ENCODE measurements at places on chromosomes 16 and 17.
A peak's percentile ranks its signal among the peaks of the same experiment; 100 is the strongest.

GRCh38 chr16:88522276-88522949 is 47.8 kb upstream of the ZC3H18 start:
- no peaks in the 10 kb centered on the region for H3K27me3 ChIP-seq
- peak overlapping the region; percentile 52 for H3K27ac ChIP-seq
- H3K36me3 ChIP-seq, result no peaks in the 10 kb centered on the region
- no peak for DNase-seq
- no peaks in the 10 kb centered on the region for H3K4me1 ChIP-seq

DNA sequence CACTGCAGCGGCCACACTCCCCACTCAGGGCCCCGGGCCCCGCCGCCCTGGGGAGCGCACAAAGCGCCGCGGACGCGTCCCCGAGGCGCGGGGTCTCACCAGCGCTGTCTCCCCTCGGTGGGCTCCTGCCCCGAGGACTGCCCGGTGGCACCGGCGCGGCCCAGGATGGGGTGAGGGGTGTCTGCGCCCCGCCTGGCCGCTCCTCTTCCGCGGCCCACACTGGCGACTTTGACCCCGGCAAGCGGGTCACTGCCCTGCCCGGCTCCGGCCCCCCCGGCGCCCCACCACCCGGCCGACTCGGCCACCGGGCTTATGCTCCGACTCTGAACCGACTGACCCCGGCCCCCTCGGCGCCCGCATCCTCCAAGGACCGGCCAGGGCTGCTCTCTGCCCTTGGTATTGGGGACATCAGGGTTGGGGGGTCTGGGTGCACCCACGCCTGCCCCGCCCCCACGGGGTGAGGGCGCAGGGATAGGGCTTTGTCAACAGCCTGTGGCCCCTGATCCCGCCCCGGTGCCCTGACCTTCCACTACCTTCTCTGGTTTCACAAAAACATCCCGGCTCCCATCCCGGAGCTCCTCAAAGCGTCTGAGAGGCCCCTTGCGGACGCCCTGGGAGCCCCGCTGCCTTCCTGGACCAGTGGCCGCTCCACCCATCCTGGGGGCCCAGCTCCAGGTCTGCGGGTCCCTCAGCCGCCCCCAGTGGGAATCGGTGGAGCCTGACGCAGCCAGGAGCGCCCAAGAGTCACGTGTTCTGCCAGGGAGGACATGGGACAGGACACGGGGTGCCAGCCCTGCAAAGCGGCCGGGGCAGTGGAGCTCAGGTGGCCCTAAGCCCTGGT is 829 bp downstream of the GCGR start:
- peak overlapping the region; percentile 26 for H3K4me3 ChIP-seq
- no peak for DNase-seq
- H3K36me3 ChIP-seq, result no peaks in the 10 kb centered on the region
- H3K27me3 ChIP-seq, result peaks cover 98% of the 10 kb centered on the region

- no peaks in the 10 kb centered on the region for H3K36me3 ChIP-seq
- no peaks in the 10 kb centered on the region for H3K4me1 ChIP-seq
- no peaks in the 10 kb centered on the region for H3K27me3 ChIP-seq
- H3K4me3 ChIP-seq, result no peak overlapping the region
Observed at GRCh38 chr16:62288990-62289629, 252.9 kb upstream of the CDH8 start.

GRCh38 chr16:57387598-57388354 is 15.5 kb downstream of the CX3CL1 start:
- no peaks in the 10 kb centered on the region for H3K27me3 ChIP-seq
- no peak overlapping the region for H3K27ac ChIP-seq
- no peak overlapping the region for H3K4me3 ChIP-seq

- no peak overlapping the region for H3K27ac ChIP-seq
- H3K27me3 ChIP-seq, result no peaks in the 10 kb centered on the region
- no peaks in the 10 kb centered on the region for H3K36me3 ChIP-seq
- H3K4me3 ChIP-seq, result no peak overlapping the region
- no peak for DNase-seq
Observed at GRCh38 chr16:9534759-9535158, 443.3 kb downstream of the HAPSTR1 start.

- no peak overlapping the region for H3K27ac ChIP-seq
- no peaks in the 10 kb centered on the region for H3K36me3 ChIP-seq
- no peak overlapping the region for H3K4me3 ChIP-seq
- H3K27me3 ChIP-seq, result no peaks in the 10 kb centered on the region
Observed at GRCh38 chr17:28500712-28501379, 5.3 kb upstream of the FOXN1 start.

- no peaks in the 10 kb centered on the region for H3K27me3 ChIP-seq
- no peak overlapping the region for H3K27ac ChIP-seq
Observed at GRCh38 chr16:69784586-69784985, 22.5 kb downstream of the WWP2 start.

Measured in cardiac muscle cell (in vitro differentiated cells and primary cell).